ENCODE measurements at places on chromosomes 3 and 15.

DNA sequence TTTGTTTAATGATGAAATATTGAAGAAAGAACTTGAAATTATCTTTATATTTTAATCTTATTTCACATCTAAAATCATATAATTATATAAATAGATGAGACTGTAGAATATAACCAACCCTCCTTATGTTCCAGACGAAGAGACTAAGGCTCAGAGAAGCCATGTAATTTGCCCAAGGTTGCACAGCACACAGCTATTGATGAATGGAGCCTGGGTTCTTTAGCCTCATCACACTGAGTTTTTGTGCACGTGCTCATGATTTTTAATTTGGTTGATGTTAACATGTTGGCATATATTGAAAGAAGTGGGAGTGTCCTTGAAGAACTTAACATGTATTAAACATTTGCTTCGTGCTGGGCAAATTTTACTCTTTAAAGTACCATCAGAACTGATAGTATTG lies 151.6 kb downstream of the FNDC3B start:
- DNase-seq = no peak

GRCh38 chr3:178618896-178619295 lies 82.7 kb downstream of the KCNMB2 start:
- DNase-seq = peak; percentile 54

DNA sequence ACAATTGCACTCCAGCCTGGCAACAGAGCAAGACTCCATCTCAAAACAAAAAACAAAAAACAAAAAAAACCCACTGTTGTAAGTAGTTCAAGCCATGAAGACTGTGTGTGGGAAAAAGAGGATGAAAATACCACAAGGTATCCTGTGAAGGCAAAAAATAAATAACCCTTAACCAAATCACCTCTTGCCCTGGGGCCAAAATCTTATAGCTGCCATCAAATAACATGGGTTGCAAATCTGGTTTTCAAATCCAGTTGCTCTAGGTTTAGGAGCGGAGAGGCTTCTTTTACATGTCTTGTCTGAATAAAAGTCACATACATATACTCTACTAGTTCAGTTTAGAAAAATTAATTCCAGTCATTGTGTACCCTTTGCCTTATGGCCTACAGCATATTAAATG lies 87.0 kb upstream of the STT3B start:
- DNase-seq = no peak

- DNase-seq = peak; percentile 76
Measured at GRCh38 chr3:187743195-187744141, 1.8 kb downstream of the BCL6 start.

GRCh38 chr3:136670166-136670565 lies 82.0 kb downstream of the STAG1 start:
- no peak for DNase-seq
